Femur (tissue), 1 donor: ENCODE measurements at places on chromosomes 5 and 9.

DNA sequence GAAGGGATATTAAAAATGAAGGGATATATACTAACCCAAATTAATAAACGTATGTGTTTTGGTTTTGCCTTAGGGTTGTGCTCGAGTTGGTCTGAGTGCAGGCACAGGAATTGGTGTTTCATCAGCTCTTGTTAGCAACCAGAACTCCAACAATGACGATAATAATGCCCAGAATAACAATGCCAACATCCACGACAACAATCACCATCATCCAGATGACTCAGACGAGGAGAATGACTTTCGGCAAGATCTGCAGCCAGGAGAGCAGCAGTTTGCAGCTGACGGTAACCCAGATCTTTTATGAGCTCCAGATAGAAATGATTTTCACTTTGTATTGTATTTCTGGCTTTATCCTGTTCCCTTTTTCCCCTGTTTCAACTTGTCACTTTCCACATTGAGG lies 33.2 kb downstream of the FBXO38 start:
- DNase-seq = no peak

- DNase-seq = no peak
These were observed 390.3 kb downstream of the GADD45G start for GRCh38 chr9:89994988-89995613.

DNA sequence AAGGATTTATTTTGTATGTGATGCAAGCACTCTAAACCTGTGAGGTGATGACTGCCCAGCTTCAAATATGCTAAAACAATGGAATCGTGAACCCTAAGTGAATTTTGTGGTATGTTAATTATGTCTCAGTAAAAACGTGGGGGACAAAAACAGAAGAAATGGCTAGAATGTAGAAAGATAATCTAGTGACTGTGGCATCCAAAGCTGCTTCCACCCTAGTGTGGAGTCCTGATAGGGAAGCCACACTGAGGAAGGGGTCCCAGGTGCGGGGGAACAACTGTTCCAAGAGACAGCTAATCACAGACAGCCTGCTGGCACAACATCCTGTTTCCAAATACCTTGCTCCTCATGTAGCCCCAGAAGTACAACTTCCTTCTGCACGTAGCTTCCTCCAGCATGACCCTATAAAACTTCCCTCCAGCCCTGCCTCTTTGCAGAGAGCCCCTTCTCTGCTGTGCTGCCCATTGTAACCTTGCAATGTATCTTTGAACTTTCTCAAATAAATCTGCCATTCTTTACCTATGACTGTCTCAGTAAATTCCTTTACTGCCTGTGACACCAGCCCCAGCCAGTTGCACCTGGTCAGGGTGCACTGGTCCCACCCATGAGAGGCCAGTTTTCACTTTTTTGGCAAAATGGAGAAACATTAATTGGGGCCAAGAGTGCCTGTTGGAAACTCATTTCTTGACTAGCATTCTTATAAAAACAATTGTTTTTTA lies 4.9 kb downstream of the GMCL2 start:
- no peak for DNase-seq

DNA sequence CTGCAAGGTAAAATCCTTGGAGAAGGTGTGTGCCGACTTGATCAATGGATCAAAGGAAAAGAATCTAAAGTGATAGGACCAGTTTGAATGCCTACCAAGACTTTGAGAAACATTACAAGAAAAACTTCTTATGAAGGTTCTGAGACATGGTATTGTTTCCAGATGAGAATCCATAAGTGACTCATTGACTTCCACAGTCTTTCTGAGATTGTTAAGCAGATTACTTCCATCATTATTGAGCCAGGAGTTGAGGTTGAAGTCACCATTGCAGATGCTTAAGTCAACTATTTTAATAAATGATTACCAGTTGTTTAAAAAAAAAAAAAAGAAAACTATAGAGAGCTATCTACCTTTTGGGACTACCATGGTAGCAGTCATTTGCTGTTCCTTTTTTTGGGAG lies 7.0 kb downstream of the LNPEP start:
- no peak for DNase-seq
